ENCODE measurements at places on chromosomes 11 and 22.

DNA sequence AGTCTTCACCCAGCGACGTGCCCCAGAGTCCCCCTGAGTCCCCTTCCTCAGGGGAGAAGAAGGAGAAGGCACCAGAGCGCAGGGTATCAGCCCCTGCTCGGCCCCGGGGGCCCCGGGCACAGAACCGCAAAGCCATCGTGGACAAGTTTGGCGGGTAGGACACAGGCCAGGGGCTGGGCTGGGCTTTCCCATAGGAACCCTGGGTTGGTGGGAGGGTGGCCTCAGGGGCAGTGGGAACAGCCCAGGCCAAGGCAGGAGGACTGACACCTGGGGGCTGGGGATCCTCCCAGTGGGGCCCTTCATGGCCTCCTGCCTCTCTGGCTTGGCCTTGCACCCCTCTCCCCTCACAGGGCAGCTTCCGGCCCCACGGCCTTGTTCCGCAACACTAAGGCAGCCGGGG, 8.5 kb downstream of the SMTNL1 start:
- no peak for DNase-seq

GRCh38 chr11:59266491-59266890, 53.8 kb upstream of the MPEG1 start:
- DNase-seq, result no peak

DNA sequence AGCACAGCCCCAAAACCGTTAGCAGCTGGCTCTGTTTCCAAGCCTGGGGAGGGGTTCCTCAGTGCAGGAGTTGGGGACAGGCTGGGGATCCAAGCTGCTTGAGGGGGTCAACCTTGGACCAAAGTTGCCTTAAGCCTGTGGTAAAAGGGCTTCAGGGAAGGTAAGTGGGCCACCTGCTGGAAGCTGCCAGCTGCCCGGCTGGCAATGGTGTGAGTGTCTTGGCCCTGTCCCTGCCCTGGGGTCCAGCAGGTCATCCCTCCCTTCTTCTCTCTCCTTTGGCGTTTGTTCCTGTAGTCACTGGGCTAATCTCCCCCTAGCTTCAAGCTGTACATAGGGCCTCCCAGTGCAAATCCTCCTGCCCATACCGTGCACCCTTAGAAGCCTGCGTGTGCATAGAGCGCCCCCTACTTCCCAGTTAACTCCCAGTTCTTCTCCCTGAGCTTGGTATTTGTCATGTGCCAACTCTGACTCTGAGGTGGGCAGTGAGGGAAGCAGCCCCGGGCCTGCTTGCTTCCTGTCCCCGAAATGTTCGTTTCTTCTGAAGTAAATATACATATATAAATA, 4.4 kb downstream of the TMEM258 start:
- DNase-seq, result no peak

DNA sequence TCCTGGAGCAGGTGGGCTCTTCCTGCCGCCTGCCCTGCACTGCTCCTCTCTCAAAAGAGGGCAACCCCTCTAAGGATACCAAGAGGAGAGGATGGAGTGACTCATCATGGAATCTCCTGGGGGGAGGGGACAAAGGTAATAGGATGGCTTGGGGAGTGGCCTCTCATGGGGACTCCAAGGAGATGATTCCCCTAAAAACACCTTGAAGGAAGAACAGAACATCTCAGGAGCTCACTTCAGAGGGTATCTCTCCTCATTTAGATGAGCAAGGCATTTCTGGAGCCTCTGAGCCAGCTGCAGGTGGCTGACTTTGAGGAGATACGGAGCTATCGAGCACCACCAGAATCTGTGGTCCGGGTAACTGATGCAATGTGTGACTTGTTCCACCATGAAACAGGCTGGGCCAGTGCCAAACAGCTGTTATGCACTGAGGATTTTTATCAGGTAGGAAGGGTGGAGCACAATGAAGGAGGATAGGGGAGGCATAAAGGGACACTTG, 40.2 kb downstream of the RRP8 start:
- DNase-seq, result no peak

- DNase-seq, result no peak
Measured at GRCh38 chr11:9158898-9159391, 67.5 kb upstream of the SCUBE2 start.

GRCh38 chr22:19766511-19767426, 6.2 kb downstream of the TBX1 start:
- DNase-seq, result no peak

- no peak for DNase-seq
Measured at GRCh38 chr11:67463680-67464410, 5.2 kb downstream of the TMEM134 start.

GRCh38 chr11:27672836-27673464, 27.3 kb downstream of the BDNF start:
- no peak for DNase-seq

DNA sequence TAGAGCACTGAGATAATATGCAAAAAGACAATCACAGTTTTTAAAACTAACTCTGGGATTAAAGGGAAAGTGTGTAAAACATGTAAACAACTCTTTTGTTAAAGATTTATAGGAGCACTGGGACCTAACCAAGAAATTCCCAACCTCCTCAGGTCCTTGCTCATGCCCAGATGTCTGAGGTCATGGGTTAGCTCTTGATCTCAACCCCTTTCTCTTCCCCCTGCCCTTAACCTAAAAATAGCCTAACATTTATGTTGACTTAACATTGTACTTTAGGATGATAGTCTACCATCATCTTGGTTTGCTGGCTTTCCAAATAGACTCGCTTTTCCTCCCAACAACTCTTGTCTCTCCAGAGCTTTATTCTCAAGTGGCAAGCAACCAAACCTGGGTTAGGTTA, 258.2 kb upstream of the FAT3 start:
- DNase-seq, result no peak

GRCh38 chr22:27713461-27713860, 88.1 kb downstream of the MN1 start:
- DNase-seq, result no peak

GRCh38 chr11:62708793-62709192, 1.3 kb downstream of the GNG3 start:
- no peak for DNase-seq

DNA sequence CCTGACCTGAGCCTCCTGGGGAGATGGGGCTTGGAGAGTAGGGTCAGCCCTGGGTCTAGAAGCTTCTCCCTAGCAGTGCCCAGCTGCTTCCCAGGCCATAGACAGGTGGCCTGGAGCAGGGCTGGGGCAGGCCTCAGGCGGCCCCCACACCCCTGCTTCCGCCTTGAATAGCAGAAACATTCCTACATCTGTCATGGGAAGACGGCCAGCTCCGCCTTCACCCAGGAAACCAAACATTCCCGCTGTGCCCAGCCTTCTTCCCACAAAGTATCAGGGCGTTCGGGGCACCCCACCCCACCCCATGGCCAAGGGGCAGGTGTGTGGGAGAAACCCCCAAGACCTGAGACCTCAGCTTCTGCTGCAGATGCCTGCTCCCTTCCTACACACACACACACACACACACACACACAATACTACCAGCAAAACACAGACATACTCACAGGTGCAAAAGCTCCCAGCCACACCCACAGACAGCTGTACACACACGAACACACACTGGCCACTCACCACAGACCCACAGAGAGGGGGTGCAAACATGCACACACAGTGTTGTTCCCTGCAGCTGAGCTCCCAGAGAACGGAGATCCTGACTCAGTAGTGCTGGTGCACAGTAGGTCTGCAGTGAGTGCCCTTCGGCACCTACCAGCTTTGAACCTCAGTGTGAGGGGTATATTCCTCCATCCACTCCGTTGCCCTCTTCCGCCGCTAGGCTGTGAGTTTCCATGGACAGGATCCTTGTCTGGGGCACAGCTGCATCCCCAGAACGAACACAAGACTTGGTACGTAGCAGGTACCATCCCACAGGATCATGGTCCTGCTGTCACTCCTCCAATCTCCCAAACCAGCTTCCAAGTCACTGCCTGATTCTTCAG, 37.4 kb downstream of the PDGFB start:
- DNase-seq, result no peak

- DNase-seq, result no peak
Measured at GRCh38 chr11:125423247-125423849, 72.7 kb downstream of the FEZ1 start.

- DNase-seq, result no peak
Measured at GRCh38 chr22:32325811-32326237, 31.8 kb upstream of the RFPL3 start.

GRCh38 chr11:821512-822371, 3.0 kb downstream of the PNPLA2 start:
- no peak for DNase-seq

GRCh38 chr22:37030560-37031281, 11.2 kb downstream of the MPST start:
- no peak for DNase-seq

DNA sequence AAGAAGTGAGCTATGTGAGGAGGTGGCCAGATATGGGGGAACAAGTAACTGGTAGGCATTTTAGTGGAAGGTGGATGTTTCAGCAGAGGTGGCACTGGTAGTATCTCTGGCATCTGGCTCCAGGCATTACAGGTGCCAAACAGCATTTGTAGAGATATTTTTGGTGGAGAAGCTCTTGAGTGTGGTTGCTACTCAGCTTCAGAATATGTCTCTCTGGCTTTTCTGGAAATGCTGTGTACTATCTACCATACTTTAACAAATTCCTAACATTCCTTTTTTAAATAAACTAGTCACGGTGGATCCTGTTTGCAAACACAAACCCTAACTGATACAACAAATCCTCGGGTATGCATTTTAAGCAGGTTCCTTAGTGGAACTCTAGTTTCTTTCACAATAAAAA, 128.0 kb downstream of the BARX2 start:
- DNase-seq, result no peak

GRCh38 chr11:43933608-43934551, 8.6 kb upstream of the C11orf96 start:
- DNase-seq, result peak; percentile 44

DNA sequence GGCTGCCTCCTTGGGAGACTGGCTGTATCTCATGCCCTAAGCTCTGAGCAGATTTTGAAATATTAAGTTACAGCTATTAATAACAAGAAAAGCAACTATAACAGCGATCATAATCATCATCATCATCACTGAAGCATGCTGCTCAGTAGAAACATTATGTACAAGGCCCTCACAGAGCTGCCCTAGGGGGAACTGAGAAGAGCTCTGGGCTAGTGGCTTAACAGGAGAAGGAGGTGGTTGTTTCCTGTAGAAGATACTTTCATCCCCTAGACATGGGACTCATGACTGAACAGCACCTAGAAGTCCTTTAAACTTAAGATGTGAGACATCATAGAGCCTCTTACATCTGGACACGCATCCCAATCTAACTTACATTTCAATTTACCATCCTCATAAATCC, 332.8 kb upstream of the PLET1 start:
- no peak for DNase-seq
